GM12891 (cell line): ENCODE measurements at places on chromosomes 16 and 17.

DNA sequence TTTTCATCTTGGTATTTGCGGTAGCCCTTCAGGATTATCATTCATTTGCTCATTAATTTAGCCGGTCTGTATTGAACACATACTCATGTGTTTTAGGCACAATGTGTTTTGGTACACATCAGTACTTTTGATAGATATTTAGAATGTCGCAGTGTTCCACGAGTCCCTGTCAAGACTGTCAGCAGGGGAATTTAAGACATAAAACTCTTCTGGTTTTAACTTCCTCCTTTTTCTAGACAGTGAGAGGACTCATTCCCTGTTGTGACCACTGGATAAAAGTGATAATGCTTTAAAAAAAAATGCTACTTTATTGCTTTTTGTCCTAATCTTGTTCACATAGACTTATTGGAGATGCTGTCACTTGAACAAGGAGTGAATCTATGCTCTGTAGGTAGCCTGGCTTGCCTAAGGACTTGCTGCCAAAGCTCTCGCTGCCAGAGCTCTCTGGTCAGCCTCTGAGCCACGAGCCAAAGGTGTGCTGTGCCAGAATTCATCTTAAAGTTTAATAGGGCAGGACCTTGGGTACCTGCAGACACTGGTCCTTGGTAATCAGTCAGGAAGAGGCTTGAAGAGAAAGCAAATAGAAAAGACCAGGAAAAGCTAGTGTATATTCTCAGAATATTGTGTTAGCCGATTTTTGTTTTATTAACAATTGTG is 5.4 kb downstream of the DCAF7 start:
- no peak for DNase-seq

DNA sequence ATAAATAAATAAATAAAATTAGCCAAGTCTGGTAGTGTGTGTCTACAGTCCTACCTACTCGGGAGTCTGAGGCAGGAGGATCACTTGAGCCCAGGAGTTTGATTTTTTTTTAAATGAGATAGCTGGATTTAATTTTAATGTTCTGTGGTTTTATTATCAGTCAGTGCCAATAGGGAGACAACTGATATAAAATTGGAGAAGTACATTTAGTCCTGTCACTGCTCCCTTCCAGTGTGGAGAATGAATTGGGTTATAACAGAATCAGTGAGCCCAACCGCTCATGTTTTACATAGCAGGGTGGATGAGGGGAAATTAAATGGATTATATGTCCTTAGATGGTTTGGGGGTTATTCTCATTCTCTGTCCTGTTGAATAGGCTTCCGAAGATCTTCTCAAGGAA is 6.2 kb downstream of the NME1 start:
- no peak for DNase-seq

DNA sequence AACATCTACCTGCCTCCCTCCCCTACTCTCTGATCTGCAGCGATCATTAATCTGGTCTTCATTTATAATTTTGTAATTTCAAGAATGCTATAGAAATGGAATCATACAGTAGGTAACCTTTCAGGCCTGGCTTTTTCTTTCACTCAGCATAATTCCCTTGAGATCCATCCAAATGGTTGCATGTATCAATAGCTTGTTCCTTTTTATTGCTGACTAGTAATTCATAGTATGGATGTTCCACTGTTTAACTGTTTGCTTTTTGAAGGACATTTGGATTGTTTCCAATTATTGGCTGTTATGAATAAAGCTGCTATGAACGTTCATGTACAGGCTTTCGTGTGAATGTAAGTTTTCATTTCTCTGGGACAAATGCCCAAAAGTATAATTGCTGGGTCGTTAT is 125.2 kb downstream of the USP31 start:
- no peak for DNase-seq

DNA sequence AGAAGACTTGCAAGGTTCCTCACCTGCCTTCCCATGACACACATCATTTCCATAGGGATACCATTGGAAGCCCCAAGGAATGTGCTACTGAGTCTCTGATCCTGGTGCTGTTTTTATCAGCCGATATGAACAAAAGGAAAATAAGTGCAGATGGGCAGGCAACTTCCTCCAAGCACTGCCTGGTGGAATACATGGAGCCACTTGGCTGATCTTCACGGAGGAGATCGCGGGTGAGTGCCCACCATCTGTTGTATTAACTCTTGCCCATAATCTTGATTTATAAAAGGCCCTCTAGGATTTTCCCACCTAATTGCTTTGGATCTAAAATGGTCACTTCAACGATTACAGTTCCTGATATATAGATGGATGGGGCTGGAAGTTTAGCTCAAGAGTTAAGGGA is 24.7 kb upstream of the CDRT15 start:
- no peak for DNase-seq

DNA sequence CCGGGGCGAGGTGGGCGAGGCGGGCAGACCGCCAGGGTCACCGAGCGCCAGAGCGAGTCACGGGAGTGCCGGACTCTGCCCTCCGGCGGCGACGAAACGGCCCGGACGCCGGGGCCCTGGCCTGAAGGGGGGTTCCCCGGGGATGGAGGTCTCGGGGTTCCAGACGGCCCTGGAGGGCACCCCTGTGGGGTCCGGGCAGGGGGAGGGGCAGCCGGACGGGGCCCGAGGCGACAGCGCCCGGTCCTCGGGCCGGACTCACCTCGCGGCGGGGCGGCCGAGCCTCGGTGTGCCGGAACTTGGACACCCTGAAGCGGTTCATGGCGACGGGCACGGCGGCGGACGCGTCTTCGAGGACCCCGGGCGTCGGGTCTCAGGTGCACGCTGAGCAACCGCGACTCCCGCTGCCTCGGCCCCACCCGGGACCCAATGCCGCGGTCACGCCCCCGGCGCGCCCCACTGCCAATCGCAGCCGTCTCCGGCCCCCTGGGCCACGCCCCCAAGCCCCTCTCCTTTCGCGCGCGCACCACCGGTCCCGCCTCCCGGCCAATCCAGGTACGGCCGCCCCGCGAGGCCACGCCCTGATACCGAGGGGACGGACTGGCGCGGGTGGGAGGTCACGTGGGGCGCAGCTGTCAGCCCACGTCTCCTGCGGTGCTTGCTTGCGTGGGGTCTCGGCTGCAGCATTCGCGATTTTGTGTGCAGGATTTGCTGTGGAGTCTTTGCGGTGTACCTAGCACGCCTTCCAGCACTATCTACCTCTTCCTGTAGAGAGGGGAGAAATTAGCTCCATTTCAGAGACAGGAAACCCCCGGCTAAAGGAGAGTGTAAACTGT is at the start of gene CORO7:
Gene CORO7, minus strand, starts transcription at position 397 of the 833 bp plus-strand sequence. Its CDS starts 78 bp downstream, at position 319.
- peak; percentile 93 for DNase-seq

- no peak for DNase-seq
These were observed 530 bp upstream of the ZDHHC7 start for GRCh38 chr16:85011846-85012284.

DNA sequence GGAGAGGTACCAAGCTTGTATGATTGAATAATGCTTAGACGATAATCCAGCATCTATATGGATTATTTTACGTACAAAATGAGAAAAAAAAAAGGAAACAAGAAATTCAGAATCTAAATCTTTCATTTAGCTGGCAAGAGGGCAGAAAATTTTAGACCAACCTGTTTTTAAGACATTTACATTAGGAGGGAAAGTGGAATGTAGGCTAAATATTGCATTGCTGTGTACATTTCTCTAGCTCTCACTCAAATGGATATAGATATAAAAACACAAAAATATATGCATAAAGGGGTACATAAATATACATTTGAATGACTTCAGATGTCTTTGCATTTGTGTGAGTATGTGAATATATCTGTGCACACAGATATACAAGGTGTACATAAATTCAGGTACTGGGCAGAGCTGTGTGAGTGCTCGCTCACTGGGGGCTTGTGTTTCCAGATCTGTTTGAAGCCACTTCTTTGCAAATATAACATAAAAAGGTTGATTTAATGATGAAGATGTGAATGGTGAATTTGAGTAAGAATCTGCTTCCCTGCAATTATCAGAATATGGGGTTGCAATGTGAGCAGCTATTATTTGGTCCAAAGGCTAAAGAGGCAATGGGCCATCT is 14.2 kb upstream of the ZFHX3 start:
- DNase-seq: no peak
